NCI-H2107 (cell line): ENCODE measurements at places on chromosomes 16 and 17.

- DNase-seq = no peak
Observed at GRCh38 chr16:3876695-3877094, 3.8 kb downstream of the CREBBP start.

GRCh38 chr16:48282636-48283263, 35.4 kb upstream of the ABCC11 start:
- DNase-seq = no peak

- DNase-seq = no peak
Observed at GRCh38 chr17:80119271-80119791, 17.9 kb downstream of the GAA start.

GRCh38 chr16:15434079-15434424, 336 bp upstream of the BMERB1 start:
- no peak for DNase-seq

- DNase-seq = no peak
Observed at GRCh38 chr16:51932317-51932716, 614.6 kb downstream of the TOX3 start.

DNA sequence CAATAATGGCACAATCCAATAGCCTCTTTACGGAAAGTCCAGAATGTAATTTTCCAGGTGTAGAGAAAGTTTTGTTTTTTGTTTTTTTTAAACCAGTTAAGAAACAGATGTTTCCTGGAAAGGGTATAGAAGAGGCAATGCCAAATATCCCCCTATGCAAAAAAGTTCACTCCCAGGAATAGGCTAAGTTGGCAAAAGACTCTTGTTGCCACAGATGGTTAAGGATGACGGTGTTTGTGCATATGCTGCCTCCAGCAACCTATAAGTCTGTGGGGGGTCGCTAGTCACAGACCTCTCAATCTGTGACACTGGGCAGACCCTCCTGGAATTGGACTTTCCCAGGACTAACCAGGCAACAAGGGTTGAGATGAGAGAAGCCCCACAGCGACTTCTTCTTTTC, 20.9 kb upstream of the HP start:
- DNase-seq = no peak
